ENCODE measurements at places on chromosomes 2 and 18.

- no peak for DNase-seq
Observed at GRCh38 chr18:63834471-63835113, 52.9 kb upstream of the SERPINB2 start.

- DNase-seq = no peak
Observed at GRCh38 chr2:186716899-186717298, 23.0 kb downstream of the FAM171B start.

DNA sequence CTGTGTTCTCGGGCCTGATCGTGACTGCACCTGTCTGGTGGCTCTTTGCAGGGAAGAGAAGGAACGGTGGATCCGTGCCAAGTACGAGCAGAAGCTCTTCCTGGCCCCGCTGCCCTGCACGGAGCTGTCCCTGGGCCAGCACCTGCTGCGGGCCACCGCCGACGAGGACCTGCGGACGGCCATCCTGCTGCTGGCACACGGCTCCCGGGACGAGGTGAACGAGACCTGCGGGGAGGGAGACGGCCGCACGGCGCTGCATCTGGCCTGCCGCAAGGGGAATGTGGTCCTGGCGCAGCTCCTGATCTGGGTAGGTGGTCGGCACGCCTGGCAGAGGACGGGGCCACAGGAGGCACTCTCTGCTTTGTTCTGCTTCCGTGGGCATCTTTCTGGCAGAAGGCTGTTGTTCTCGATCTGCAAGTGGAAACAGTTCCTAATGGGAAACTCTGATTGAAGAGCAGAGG is 48.0 kb downstream of the GBX2 start:
- no peak for DNase-seq

DNA sequence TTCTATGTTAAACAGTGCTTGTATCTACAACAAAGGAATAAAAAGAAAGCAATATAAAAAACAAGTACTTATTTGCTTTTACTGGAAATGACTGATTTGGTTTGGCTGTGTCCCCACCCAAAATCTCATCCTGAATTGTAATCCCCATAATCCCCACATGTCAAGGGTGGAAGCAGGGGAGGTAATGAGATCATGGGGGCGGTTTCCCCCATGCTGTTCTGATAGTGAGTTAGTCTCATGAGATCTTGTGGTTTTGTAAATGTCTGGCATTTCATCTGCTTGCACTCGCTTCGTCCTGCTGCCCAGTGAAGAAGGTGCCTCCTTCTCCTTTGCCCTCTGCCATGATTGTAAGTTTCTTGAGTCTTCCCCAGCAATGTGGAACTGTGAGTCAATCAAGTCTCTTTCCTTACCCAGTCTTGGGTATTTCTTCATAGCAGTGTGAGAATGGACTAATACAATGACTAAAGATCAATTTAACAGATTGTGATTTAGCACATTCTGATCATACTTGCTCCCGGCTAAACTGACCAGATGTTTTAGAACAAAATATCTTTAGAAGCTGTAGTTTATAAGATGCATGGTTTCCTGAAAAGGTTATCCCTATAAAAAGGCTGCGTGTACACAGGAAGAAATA is 19.9 kb downstream of the PTH2R start:
- DNase-seq = no peak

GRCh38 chr2:11082880-11083279 is 72.4 kb upstream of the SLC66A3 start:
- DNase-seq = no peak

DNA sequence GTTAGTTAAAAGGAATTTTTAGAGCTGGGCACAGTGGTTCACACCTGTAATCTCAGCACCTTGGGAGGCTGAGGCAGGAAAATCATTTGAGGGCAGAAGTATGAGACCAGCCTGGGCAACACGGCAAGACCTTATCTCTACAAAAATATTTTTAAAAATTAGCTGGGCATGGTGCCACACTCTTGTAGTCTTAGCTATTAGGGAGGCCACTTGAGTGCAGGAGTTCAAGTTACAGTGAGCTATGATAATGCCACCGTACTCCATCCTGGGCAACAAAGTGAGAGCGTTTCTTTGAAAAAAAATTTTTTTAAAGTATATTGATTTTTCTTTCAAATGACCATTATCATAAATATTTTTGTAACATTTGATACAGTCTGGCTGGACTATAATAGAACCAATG is 93.6 kb upstream of the FAM117B start:
- no peak for DNase-seq

DNA sequence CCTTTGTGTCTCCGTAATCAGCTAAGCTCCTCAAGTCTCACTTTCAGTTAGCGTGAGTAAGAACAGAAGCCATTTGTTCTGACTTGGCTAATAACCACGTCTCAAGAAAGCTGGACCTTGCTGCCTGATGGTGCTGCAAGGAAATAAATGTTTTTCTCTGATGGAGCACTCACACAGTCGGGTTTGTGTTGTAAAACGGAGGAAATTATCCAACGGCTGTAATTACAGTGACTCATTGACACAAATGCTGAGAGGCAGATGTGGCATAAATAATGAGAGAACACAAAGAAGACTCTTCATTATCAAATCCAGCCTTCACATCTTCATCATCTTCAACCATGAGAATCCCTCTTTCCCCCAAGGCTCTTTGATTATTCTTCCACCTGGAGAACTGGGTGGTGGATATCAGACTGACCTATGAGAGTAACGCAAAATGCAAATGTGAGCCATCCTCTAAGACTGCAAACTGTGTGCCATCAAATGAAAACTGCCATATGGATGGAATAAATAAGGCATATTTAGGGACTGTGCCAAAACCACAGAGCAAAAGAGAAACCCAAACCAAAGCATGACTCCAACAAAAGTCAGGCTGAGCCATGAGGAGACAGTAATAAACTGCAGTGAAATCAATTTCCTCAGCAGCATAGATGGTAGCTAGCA is 252.6 kb downstream of the RND3 start:
- no peak for DNase-seq

- no peak for DNase-seq
Observed at GRCh38 chr2:74507926-74508520, 528 bp upstream of the PCGF1 start.

DNA sequence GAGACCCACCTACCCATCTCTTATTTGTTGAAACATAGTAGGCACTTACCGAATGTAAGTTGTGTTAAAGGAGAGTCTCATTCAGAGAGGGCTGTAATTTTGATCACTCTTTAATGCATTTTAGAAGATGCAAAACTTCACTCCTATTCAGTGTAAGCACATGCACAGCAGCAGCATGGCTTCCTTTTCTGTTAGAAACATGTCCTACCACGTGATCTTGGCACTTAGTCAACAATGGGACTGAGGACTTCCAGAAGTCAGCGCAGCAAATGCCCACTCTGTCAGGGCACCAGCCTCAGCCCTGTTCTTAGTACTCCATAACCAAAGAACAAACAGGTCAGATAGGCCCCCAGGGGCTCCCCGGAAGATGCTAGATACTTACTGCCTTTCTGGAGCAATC is 456.5 kb downstream of the METTL4 start:
- no peak for DNase-seq

DNA sequence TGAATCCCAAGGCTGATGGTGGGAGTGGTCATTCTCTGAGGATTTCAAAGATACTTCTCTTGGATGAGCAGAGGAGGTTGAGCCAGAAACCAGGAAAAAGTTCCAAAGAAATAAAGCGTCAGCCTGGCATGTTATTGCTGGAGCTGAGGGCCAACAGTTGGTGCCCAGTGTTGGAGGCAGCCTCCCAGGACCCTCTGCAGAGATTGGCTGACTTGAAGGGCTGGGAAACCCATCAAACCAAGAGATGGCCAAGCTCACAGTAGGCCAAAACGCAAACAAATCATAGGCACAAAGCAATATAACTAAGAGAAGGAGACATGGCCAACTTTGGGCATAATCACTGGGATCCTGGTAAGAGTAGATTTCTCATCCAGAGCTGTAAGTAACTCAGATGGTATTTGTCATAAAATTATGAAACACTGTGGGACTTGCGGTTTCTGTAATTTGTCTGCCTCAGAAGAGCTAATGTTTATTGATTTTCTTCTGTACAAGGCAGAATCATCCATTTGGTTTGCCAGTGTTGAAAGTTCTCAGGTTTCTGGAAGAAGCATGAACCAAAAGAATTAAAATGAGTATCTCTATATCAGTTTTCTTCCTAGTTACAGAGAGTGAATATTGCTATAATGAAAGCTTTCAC is 108.3 kb downstream of the ATL2 start:
- DNase-seq = no peak

- no peak for DNase-seq
Observed at GRCh38 chr2:132417430-132418035, 928 bp downstream of the GPR39 start.

- DNase-seq = no peak
Observed at GRCh38 chr2:15747603-15748471, 156.2 kb downstream of the DDX1 start.

DNA sequence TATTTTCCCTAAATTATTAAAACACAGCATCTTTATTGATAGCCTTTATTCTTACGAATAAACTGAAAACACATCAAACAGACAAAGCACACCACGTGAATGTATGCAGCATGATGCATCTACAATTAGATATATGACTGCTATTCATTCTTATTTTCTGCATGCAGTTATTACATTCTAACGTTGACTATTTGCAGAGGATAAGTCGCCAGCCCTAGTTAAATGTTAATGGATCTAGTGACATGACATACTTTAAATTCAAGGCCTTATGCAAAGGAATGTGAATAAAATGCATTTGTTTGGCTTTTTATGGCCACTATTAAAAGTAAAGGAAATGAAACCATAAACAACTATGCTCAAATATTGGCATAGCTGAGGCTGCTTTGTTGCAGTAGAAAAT is 172.4 kb downstream of the MAP2 start:
- DNase-seq = no peak

- DNase-seq = no peak
Observed at GRCh38 chr2:226551522-226552250, 247.9 kb downstream of the IRS1 start.

- DNase-seq = no peak
Observed at GRCh38 chr2:40113997-40114396, 334.9 kb upstream of the THUMPD2 start.

DNA sequence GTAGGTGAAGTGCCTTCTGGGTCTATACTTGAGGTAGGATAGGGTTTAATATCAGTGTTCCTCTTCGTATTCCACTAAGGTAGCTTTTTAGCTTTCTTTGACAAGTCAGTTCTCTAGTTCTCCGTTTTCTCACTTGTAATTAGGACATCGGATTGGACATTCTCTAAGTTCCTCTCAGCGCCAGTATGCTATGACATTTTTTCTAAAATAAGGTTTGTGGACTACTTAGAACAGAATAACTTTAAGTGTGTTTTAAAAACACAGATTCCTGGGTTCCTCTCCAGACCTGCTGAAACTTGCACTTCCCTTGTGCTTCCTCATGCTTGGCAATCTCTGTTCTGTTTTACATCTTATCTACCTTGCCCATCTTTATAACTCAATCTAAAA is 69.3 kb upstream of the YWHAQ start:
- DNase-seq = no peak

DNA sequence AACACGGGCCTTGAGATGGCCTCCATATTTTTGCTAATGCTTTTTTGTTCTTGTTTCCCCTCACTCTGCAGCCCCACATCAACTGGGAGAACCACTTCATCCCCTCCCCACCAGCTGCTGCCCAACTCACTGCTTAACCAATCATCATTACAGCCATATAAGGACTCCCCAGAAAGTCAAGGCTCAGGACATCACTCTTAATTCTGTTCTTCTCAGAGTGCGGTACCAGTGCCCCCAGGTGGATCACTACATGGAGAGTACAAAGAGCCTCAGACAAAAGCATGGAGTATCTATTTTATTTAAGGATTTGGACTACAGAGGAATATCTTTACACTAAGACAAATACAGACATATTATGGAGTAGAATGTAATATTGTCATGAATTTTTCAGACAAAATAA is 340.6 kb downstream of the PAX3 start:
- DNase-seq = no peak

GRCh38 chr2:143160732-143161707 is 31.8 kb downstream of the ARHGAP15 start:
- no peak for DNase-seq

DNA sequence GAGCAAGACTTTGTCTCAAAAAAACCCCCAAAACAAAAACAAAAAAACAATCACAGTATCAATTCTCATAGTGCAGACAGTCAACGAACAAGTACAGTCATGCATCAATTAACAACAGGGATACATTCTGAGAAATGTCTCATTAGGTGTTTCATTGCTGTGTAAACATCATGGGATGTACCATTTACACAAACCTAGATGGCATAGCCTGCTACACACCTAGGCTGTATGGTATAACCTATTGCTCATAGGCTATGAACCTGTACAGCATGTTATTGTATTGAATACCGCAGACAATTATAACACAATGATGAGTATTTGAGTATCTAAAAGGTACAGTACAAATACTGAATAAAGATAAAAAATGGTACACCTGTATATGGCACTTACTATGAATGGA is 67.8 kb upstream of the LMAN1 start:
- no peak for DNase-seq

DNA sequence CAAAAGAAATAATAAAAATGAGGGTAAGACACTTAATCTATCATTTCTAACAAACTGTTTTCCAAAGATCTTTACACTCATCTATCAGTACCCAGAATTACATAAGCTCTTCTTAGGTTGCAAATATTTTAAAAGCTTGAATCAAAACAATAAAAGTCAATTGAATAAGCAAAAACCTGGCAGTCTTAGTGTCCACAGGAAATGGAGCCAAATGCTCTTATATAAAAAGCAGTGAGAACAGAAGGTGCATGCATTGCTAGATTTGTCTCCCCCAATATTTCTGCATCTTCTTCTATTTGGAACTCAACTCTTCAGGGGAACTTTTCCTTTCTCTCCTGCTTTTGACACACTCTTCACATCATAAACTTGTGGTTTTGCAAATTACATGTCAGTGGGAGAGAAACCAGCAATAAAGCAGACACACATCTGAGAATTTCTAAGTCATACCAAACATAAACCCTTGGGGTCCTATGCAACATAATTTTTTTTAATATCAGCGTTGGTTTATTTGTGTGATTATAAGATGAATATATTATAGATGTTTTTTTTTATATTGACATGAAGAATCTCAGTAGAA is 343.9 kb upstream of the ACVR2A start:
- DNase-seq = no peak

DNA sequence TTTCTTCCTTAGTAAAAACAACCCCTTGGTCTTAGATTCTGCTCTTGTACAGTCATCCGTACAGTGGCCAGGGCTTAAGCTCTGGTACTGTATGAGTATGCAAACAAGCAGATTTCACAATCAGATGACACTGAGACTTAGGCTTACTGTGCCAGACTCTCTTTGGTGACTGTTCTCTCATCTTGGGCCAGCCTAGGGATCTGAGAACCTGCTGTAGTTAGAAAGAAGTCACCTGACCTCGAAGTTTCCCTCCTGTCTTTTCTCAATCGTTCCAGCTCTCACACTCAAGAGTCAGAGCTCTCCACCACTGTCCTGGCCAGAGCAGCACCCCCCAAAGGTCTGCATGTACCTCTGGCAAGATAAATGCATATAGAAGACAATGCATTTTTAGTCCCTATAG is 63.2 kb downstream of the ZEB2 start:
- DNase-seq = no peak

- DNase-seq = no peak
Observed at GRCh38 chr2:85253890-85254289, 73.9 kb downstream of the TGOLN2 start.

Measured in stimulated activated CD4-positive, alpha-beta T cell treated with anti-CD3 and anti-CD28 coated beads, TNF-alpha, amount 100 ng/mL, for 24 hours (primary cell).